ENCODE measurements at places on chromosomes 2 and 18.

DNA sequence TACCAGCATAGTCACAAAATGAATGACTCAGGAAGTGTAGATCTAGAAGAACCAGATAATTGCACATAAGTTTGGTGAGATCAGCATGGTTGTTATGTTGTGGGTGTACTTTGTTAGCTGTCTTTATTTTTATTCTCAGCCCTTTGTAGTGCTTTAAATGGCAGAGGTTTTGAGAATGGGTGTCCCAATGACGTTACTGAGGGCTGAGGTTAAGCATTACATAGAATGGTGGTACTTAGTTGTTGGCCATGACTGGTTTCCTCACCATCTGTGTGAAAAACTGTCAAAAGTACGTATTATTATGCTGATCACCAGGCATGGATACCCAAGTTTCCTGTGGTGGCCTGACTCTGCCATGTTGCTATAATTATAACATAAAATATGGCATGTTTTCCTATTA, 165.8 kb downstream of the UBE2E3 start:
- no peak for DNase-seq

DNA sequence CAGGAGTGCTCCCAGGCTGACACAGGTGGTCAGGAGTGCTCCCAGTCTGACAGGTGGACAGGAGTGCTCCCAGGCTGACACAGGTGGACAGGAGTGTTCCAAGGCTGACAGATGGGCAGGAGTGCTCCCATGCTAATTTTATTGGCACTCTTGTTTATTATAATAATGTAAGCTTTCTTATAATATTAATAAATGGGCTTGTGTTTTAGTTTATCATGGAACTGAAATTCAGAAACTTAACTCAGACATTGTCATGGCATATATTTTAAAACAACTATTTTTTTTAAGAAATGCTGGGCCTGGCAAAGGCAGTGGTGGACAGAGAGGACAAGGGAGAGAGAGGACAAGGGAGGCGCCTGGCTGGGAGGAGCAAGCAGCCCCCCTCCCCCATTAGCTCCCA, 18.7 kb downstream of the ANO7 start:
- DNase-seq: no peak

DNA sequence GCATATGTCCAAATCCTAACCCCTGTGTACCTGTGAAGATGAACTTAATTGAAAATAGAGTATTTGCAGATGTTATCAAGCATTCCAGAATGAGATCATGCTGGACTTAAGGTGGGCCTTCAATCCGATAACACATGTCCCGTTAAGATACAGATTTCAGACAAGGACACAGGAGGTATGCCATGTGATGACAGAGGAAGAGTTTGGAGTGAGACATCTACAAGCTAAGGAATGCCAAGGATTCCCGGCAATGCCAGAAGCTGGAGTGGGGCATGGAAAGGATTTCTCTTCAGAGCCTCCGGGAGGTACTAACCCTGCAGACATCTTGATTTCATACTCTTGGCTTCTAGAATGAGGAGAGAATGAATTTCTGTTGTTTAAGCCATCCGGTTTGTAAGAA, 231.7 kb downstream of the ALK start:
- no peak for DNase-seq

GRCh38 chr2:126827371-126827770, 71.3 kb upstream of the TEX51 start:
- DNase-seq: no peak

- peak; percentile 11 for DNase-seq
Measured at GRCh38 chr2:137981112-137981656, 16.9 kb downstream of the HNMT start.

GRCh38 chr2:239307221-239307569, 93.6 kb downstream of the HDAC4 start:
- DNase-seq: no peak

DNA sequence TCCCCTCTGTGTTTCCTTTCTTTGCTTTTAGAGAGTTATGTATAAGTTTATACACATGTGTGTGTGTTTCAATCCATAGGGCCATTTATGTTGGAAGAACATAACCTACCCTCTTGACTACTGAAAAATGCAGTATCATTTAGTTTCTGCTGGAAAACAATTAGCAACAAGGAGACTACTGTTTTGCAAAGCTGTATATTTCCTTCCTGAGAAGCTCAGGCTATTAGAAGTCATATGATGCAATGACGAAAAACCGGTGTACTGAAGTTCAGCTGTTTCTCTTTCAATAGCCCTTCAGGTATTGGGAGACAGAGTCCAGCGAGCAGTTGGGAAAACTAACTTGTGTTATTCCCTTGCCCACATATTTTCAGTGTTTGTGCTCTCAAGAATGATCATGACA, 447.7 kb upstream of the GYPC start:
- no peak for DNase-seq

GRCh38 chr2:109379507-109379906, 234.3 kb downstream of the SEPTIN10 start:
- no peak for DNase-seq

- no peak for DNase-seq
Measured at GRCh38 chr18:64747803-64748202, 598.9 kb upstream of the LINC00305 start.

DNA sequence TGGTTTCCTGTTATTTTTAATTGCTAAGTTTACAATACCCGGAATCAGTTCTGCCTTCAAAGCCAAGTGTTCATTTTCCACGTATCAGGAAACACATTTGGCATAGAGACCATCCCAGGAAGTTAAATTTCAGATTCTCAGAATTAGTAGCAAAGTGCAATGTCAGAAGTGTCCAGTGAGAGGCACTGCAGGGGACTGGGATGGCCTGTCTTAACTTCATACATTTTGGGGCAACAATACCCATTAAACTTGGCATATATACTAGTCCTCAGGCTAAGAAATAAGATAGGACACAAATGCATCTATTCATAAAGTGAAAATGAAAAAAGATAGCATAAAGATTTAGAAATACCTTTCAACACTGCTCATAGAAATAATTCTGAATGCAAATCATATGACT, 1.5 kb upstream of the IL1RL2 start:
- DNase-seq: peak; percentile 21

GRCh38 chr2:112138159-112139032, at the start of gene FBLN7:
Gene FBLN7 (plus strand): TSS chr2:112138385. CDS start chr2:112138656, 271 bp downstream.
- DNase-seq: no peak

- DNase-seq: peak; percentile 95
Measured at GRCh38 chr2:237662671-237663093, 35.3 kb downstream of the LRRFIP1 start.

- no peak for DNase-seq
Measured at GRCh38 chr2:35255826-35256225, 1099.8 kb upstream of the CRIM1 start.

GRCh38 chr18:58753976-58754375, 82.7 kb downstream of the MALT1 start:
- DNase-seq: peak; percentile 4

- DNase-seq: no peak
Measured at GRCh38 chr18:9714266-9715087, 6.4 kb downstream of the RAB31 start.

GRCh38 chr2:60490441-60490840, 63.0 kb downstream of the BCL11A start:
- no peak for DNase-seq

DNA sequence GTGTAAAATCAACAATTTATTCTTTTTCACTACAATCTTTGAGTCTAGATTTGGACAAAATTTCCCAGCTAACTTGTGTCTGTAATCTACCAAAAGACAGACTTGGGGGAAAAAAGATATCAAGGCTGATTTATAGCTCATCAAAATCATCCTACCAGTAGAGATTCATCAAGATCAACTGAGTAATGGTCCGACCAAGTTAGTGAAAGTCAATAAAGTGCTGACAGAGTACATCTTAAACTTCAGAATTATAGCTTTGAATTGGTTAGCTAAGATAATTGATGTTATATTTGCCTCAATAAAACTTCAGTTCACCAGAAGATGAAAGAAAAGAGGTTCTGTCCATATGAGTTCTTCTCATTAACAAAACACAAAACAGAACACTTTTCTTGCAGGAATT, 207.1 kb upstream of the KYNU start:
- DNase-seq: no peak

DNA sequence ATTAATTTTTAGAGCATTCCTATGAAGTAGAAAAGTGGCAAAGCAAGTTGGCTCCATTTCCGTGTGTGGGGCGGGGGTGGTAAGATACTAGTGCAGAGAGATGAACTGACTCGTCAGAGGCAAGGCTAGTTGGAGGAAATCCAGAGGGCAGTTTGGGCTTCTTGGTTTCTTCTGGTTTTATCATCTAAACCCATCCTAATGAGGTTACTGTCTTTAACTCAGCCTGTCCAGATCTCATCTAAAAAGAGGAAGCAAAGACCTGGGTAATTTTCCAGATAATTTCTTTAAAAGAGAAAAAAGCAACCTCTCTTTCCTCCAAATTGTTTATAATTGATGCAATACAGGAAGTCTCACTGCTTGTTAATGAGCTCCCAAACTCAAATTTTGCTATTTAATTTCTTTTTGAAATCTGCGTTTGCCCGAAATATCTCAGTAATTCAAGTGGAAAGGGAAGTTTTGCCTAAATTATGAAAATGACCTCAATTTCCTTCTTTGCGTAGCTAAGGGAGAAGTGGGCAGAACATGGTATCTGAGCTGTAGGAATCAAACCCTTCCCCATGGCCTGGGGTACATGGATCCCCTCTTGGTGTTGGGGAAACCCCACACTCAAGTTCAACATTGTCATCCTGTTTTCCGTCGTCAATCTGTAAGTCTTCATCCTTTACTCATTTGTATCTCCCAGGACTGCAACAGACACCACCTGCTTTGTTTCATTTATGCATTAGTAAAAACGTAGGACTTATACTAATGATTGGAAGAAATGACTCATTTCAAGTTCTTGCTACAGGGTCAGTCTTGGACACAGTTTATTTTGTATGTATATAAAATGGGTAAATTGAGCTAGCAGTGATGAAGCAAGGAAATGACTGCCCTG, 89.1 kb upstream of the KLF7 start:
- peak; percentile 83 for DNase-seq

DNA sequence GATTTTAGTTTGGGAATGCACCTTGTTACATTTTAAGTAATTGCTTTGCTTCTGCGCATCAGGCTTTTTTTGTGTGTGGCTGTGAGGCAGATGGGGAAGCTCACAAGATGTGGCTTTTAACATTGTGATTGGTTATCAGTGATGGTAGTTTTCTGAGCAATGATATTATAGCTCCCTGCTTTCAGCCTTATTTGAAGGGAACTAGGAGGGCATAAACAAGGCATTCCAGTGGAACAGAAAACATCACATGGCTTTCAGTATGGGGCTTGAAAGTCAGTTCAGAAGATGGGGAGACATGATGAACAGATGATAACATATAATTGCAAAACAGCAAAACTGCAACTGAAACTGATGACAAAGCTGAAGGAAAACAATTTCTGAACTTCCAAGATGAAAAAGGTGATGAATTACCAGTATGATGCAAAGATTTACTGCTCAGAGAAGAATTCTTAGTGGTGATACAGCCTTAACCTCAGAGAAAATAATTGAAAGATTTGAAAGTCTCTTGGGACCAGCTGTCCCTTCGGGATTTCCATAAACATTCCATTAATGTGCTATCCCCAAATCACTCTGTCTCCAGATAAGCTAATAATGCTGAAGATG, 439.7 kb downstream of the RND3 start:
- DNase-seq: no peak

GRCh38 chr2:183867206-183867605, 731.1 kb upstream of the ZNF804A start:
- DNase-seq: no peak

GRCh38 chr2:190922376-190922775, 41.8 kb downstream of the GLS start:
- DNase-seq: no peak

- DNase-seq: peak; percentile 54
Measured at GRCh38 chr18:60209042-60209441, 163.5 kb downstream of the MC4R start.

GRCh38 chr2:43054367-43054766, 172.0 kb downstream of the ZFP36L2 start:
- no peak for DNase-seq

GRCh38 chr2:31704561-31705212, 123.9 kb upstream of the SRD5A2 start:
- no peak for DNase-seq

DNA sequence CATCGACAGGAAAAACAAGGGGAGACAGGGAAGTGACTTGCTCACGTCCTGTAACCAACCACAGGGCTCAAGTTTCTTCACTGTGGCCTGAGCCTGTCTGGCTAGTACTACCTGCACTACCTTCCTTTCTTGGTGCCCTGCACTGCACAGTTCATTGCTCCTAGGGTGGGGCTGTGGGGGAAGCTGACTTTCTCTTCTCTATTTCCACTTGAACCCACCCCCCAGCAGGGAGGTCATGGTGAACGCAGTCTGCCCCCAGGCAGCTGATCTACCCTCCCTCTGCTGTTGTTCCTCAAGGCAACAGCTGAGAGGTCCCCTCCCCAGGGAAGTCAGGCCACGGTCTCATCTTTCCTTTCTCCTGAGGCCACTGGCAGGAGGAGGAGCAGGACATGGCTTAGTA, 532.1 kb downstream of the SOX11 start:
- DNase-seq: no peak

- no peak for DNase-seq
Measured at GRCh38 chr18:24354278-24354677, 43.3 kb downstream of the OSBPL1A start.

- DNase-seq: peak; percentile 80
Measured at GRCh38 chr18:43563780-43564179, 286.5 kb upstream of the SYT4 start.

DNA sequence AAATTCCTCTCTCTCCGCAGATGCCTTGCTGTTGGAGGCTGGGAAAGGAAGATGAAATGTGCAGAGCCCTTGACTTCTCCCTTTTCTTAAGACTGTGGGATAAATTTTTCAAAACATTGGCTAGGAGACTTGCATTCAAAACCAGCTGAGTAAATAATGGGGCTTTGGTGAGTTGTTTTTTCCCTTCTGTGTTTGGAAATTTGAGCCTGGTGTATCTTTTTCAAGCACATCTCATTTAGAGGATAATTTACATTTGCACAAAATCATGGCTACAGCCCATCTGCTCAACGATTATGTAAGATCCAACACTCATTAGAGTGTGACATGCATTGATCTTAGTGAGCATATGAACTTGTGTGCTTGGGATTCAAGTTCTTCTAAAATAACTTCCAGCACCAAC, 112.1 kb upstream of the ATP8B1 start:
- no peak for DNase-seq

GRCh38 chr2:11678306-11678960, 8.4 kb upstream of the NTSR2 start:
- no peak for DNase-seq

DNA sequence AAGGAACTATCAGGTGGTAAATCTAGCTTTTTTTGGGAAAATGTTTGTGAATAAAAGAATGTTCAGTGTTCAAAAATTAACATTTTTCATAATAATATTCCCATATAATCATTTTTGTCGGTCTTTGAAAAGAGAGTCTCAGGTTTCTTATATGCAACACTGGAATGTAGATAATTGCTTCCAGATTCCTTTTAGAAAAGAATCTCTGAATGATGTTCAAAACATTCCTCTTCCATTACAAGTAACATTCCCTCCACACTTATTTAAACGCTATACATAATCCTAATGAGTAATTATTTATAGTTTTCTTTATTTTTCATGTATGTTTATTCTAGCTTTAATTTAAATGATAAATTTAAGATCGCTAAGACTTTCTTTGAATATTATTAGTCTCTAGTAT, 7.0 kb downstream of the ZSWIM2 start:
- no peak for DNase-seq

GRCh38 chr2:112876971-112877361, 34.0 kb upstream of the IL37 start:
- no peak for DNase-seq

GRCh38 chr2:63888490-63889402, 47.0 kb downstream of the UGP2 start:
- peak; percentile 62 for DNase-seq

GRCh38 chr2:239146741-239147181, 254.1 kb downstream of the HDAC4 start:
- DNase-seq: no peak

- no peak for DNase-seq
Measured at GRCh38 chr18:3171631-3172030, 48.1 kb downstream of the MYOM1 start.

Data from OCI-M1 (cell line).